ENCODE measurements at places on chromosomes 5 and 9.

GRCh38 chr5:116361171-116361967 is 213.3 kb downstream of the SEMA6A start:
- no peak for DNase-seq

- DNase-seq: no peak
These were observed 608.7 kb upstream of the SEMA6A start for GRCh38 chr5:117183326-117183725.

- no peak for DNase-seq
These were observed 66.0 kb upstream of the GNA14 start for GRCh38 chr9:77714077-77714549.

DNA sequence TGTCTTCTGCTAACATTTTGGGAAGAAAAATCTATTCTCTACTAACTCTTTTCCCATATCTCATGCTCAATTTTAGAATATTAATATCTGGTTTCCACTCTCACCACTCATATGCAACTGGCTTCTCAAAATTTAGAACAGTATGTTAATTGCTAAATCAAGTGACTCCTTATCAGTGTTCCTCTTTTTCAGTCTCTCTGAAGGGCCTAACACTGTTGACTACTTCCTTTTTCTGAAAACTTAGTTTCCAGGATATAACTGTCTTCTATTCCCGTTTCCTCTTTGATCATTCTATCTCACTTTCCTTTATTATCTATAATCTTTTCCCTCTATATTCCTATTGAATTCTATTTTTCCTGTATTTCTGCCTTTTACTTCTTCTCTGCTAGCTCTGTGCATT is 1717.2 kb upstream of the C9orf72 start:
- no peak for DNase-seq

DNA sequence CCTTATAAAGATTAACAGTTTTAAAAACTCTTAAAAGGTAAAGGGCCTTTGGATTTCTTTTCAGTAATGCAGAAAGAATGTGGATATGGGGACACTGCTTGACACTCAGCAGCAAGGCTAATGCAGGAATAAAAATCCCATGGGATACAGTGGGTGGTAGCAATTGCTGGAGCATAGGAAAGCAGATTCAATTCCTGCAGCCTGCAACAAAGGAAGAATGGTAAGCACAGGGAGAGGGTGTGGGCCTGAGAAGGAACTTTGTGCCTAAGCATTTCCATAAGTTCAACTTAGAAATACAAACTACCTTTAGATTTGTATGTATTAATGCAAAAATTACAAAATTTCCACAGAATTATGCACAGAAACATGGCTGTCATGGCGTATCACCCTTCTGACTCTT is 65.8 kb upstream of the CDK5RAP2 start:
- DNase-seq: no peak

GRCh38 chr9:24413651-24414050 is 132.0 kb downstream of the IZUMO3 start:
- DNase-seq: no peak

- no peak for DNase-seq
These were observed 223.6 kb upstream of the KIF2A start for GRCh38 chr5:62082370-62082801.

GRCh38 chr5:36870399-36871040 is 6.0 kb upstream of the NIPBL start:
- no peak for DNase-seq

GRCh38 chr9:95225076-95225725 is 92.3 kb downstream of the FANCC start:
- DNase-seq: no peak

GRCh38 chr9:108934323-108934893 is at the start of gene ABITRAM:
ABITRAM (plus strand) TSS chr9:108934400; CDS start chr9:108934487, 87 bp downstream.
- peak; percentile 69 for DNase-seq

GRCh38 chr5:150487199-150488061 is 20.5 kb upstream of the NDST1 start:
- DNase-seq: peak; percentile 15

GRCh38 chr9:19442240-19442639 is 33.4 kb downstream of the ACER2 start:
- DNase-seq: no peak

DNA sequence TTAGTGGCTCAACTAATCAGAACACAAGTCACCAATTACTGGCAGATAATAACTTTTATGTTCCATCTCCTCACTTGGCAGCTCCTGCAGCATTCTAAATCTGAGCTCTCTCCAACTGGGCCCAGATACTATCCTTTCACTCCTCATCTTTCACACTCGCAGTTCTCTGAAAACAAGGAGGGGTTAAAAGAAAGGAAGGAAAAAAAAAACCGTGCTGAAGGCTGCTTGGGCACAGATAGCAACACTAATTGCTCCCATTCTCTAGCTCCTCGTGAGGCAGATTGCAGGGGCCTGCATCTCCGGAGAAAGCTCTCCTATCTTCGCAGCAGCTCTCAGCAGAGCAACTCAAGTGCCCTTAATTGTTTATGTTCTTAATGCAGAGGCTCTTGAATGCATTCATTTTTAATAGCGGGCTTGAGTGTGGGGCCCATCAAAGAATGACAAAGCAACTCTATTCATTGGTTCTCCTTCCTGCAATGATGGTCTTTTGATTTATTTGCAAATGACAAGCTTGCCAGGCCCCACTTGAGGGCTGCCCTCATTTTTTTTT is 23.9 kb downstream of the TLE1 start:
- DNase-seq: no peak

GRCh38 chr9:19488721-19489120 is 79.9 kb downstream of the ACER2 start:
- DNase-seq: no peak

DNA sequence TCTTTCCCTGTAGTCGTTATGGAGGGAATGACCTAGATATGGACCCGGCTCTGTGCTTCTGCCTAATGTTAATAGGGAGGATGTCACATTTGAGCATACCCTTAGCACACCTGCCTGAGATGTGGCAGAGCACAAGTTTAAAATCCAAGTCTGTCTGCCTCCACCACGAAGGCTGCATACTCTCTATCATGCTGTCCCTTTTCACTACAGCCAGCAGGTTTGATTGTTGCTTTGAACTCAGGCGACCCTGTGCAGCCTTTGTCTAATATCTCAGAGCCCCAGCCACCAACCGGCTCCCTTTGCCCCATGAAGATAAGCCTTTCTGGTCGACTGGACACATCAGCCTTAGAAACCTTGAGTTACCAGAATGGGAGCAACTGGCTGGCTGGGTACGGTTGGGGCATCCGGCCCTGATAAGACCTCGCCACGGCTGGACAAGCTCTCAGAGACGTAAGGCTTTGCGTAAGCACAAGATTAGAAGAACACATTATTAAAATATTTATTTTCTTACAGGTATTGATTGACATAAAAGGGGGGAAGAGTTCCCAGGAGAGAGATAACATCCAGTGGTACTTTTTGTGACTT is 222.0 kb upstream of the TRIM32 start:
- no peak for DNase-seq

DNA sequence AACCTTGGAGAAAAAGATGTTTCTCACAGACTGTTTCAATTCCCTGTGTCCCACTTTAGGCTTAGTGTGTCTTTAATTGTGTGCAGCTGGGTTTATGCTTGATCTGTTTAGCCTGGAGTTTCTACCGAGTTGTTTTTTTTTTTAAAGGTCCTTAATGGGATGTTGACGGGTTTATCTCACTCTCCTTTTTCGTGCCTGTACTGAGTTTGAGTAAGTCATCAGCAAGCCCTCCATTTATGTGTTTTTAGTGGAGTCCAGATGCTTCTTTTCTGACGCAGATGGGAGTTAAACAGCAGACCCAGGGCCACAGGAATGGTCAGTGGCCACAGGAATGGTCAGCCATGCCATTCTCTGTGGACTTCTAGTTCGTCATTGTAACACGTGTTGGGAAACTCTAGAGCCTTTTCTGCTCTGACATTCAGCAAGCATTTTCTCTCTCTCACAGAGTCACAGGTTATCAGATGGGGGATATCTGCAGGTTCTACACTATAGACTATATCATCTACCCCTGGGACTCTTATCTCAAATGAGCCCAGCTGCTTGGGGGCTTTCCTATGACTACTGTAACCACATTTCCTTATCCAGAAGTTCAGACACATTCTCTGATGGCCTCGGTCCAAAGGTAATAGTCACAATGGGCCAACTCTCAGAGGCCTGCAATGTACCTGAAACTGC is 190.5 kb downstream of the TTLL11 start:
- DNase-seq: no peak

GRCh38 chr5:173637340-173637739 is 20.9 kb upstream of the BOD1 start:
- no peak for DNase-seq

DNA sequence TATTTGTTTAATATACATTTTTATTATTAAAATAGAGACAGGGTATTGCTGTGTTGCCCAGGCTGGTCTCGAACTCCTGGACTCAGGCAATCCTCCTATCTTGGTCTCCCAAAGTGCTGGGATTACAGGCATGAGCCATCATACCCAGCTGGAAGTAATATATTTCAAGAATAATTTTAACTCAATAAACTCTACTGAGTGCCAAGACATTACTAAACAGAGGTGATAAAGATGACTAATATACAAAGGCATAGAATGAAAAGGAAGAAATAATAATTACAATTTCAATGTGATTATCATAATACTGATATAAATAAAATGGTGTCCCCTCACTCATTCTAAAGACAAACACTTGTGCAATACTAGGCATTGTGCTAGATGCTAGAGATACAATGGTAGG is 13.9 kb downstream of the GOLPH3 start:
- no peak for DNase-seq

DNA sequence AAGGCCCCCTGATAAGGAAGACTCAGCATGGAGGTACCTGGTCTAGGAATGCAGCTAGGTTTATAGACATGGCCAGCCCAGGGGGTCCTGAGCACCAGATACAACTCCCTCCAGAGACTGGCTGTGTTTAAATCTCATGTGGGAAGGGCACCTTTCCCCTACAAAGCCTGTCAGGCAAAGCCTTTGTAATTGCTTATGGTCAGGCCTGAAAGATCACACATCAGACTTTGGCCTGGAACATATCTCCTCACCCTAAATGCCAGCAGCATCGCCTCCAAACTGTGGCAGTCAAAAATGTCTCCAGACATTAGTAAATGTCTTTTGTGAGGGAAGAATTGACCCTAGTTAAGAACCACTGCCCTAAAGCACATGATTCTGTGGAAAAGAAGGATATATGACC is 51.6 kb upstream of the MACIR start:
- no peak for DNase-seq

DNA sequence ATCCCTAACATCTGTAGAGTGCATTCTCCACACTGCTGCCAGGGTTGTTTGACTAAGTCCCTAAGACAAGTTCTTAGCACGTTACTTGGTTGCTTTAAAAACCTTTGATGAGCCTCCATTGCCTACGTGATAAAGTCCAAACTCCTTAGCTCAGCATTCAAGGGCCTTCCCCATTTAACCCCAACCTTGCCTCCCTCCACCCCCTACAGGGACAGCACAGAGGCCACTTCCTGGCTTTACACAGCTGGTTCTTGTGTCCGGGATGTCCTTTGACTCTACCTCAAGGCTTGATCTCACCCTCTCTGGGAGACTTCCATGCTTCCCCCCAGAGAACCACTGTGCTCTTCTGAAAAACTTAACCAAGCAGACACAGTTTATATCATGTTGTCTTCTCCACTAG is 29.4 kb downstream of the FAM240B start:
- DNase-seq: no peak

GRCh38 chr5:120016717-120017382 is 387.5 kb downstream of the FAM170A start:
- DNase-seq: no peak

- DNase-seq: no peak
These were observed 777 bp downstream of the GPSM1 start for GRCh38 chr9:136328011-136328621.

DNA sequence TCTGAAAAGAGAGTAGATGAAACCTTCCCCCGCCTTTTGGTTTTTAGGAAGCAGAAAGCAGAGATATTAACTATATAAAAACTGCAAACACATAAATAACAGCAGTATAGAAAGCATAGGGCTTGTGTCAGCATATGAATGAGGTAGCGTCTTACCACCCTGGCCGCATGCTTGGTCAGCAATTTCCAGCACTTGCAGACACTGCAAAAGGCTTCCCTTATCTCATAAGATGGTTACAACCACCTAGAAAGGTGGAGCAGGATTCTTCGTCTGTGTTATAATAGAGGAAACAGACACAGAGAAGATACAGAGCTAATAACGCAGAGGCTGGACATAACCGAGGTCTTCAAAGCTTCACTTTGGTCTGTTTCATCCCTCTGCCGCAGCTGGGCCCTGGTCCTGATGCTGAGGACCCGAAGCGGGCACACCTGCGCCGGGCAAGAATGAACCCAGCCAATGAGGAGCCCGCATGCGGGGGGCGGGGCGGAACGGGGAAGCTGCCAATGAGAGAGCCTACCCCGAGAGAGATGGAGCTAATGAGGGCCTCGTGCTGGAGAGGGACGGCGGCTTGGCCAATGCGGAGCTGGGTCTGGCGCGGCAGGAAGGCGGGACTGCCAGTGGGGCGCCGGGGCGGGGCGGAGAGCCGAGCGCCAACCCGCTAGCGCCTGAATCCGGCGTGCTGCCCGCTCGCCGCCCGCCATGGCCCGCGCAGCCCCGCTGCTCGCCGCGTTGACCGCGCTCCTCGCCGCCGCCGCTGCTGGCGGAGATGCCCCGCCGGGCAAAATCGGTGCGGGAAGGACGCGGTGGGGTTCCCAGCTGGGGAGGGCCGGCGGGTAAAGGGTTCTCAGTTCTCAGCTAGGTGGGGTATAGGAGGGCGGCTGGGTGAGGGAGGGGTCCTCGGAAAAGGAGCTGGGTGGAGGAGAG is at the start of gene PCYOX1L:
Gene PCYOX1L, plus strand, starts transcription at position 677 of the 924 bp plus-strand sequence. Its CDS starts 23 bp downstream, at position 700.
- DNase-seq: peak; percentile 81

GRCh38 chr9:92504881-92505280 is 22.6 kb upstream of the ASPN start:
- DNase-seq: no peak

GRCh38 chr9:35710818-35711500 is 21.0 kb downstream of the TLN1 start:
- DNase-seq: no peak

GRCh38 chr5:45862763-45863162 is 166.6 kb upstream of the HCN1 start:
- DNase-seq: no peak

DNA sequence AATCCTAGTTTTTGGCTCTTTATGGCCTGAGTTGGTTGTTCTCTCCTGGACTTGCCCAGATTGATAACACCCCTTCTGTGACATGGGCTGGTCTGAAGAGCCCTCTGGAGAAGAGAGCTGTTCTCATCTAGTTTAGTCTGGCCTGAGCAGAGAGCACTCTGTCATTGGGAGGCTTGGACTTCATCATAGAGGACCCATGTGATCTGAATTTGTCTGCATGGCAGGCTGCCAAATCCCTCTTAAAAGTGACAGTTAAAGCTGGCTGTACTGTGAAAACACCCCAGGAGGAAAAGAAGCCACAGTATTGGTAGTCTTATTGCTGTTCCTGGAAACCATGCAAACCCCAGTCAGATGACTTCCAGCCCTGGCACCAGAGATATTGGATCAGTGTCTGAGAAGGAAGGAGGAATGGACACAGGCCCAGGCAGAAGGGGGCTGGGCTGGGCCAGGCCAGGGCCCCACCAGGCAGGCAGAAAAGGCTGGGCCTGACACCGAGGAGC is 3.7 kb upstream of the WDR31 start:
- no peak for DNase-seq

DNA sequence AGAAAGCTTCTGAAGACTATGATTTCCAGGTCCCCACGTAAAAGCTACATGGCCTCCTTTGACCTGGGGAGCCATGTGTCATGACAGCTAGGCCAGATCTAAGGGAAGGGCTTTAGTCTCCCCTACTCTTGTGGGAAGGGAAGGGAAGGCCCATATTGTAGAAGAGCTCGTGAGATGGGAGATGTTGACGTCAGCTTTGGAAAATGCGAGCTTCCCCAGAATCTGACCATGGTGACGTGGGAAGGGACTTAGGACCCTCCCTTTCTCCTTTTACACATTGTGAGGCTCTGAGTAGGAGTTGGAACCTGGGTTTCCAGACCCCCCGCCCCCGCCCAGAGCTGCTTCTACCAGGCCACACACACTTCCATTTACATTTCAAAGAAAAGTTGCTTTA is 165.5 kb downstream of the SYK start:
- DNase-seq: no peak
